A549 treated with DMSO at 1 μM for 4 hours (cell line): ENCODE measurements at places on chromosomes 6 and 20. TPM values are rescaled to one million over a fixed set of nuclear protein-coding genes. Genes with fewer than 3 reads are reported as not detected.

Gene RHAG
- total RNA-seq, result 0.05 to 0.07 TPM in 2 of 5 replicates, not detected in the others

Gene MEP1A
- not detected in 5 replicates for total RNA-seq

Gene PNLDC1
- total RNA-seq, result 0.12 to 0.17 TPM in 2 of 5 replicates, not detected in the others

Gene EYS
- total RNA-seq, result 0.05 to 0.08 TPM (median 0.05 TPM) in 3 of 5 replicates, not detected in the others

Gene JPH2
- 0.77 to 1.2 TPM (median 1.1 TPM) in 5 replicates for total RNA-seq

Gene GNMT
- 0.09 to 0.19 TPM (median 0.14 TPM) in 4 of 5 replicates, not detected in the other for total RNA-seq

Gene TRAPPC3L
- total RNA-seq, result not detected in 5 replicates

Gene POU5F1
- total RNA-seq, result 2.5 to 4.6 TPM (median 3.8 TPM) in 5 replicates

Gene FAXC
- 6.3 to 8.8 TPM (median 6.8 TPM) in 5 replicates for total RNA-seq

Gene IL17A
- not detected in 5 replicates for total RNA-seq

Gene BTN1A1
- 0.04 TPM in 1 of 5 replicates, not detected in the others for total RNA-seq

Gene DDX43
- total RNA-seq, result not detected in 5 replicates

Gene DOK5
- 0.09 TPM in 1 of 5 replicates, not detected in the others for total RNA-seq

Gene QKI
- total RNA-seq, result 46.2 to 80.4 TPM (median 60.0 TPM) in 5 replicates

Gene GRM1
- total RNA-seq, result 0.02 to 0.04 TPM (median 0.03 TPM) in 4 of 5 replicates, not detected in the other

Gene SLC17A1
- 0.06 TPM in 2 of 5 replicates, not detected in the others for total RNA-seq

Gene DEFB132
- not detected in 5 replicates for total RNA-seq

Gene OR2B6
- total RNA-seq, result 0.17 to 0.25 TPM (median 0.17 TPM) in 3 of 5 replicates, not detected in the others

Gene TRERF1
- total RNA-seq, result 5.7 to 10.0 TPM (median 8.6 TPM) in 5 replicates
